ENCODE measurements at places on chromosomes 6 and 20. TPM values are rescaled to one million over a fixed set of nuclear protein-coding genes. Genes with fewer than 3 reads are reported as not detected.

The CCN5 gene
- total RNA-seq, result not detected

The THEMIS gene
- total RNA-seq, result not detected

The KCNK5 gene
- not detected for total RNA-seq

The ARMH2 gene
- not detected for total RNA-seq

The ESR1 gene
- not detected for total RNA-seq

The DDO gene
- total RNA-seq, result 1.1 TPM

The GABRR2 gene
- total RNA-seq, result not detected

The MEP1A gene
- not detected for total RNA-seq

The RNASET2 gene
- total RNA-seq, result 28.6 TPM

The OR2H1 gene
- not detected for total RNA-seq

The LAMA4 gene
- total RNA-seq, result 307 TPM

The SHLD1 gene
- total RNA-seq, result 3.6 TPM

The SLC17A1 gene
- total RNA-seq, result not detected

The TCF21 gene
- total RNA-seq, result 0.15 TPM

The LGSN gene
- total RNA-seq, result not detected

The FOXA2 gene
- total RNA-seq, result not detected

The F13A1 gene
- not detected for total RNA-seq

The OR2J1 gene
- not detected for total RNA-seq

The EMILIN3 gene
- total RNA-seq, result under 0.01 TPM

The PXDC1 gene
- 72.9 TPM for total RNA-seq

The OTOR gene
- not detected for total RNA-seq

The PSORS1C2 gene
- total RNA-seq, result not detected

The EDN1 gene
- total RNA-seq, result 229 TPM

The NKX2-4 gene
- not detected for total RNA-seq

The ZNF391 gene
- total RNA-seq, result 0.76 TPM

The TRIM31 gene
- not detected for total RNA-seq

The UST gene
- 0.76 TPM for total RNA-seq

The GRM1 gene
- total RNA-seq, result not detected

The GPR63 gene
- total RNA-seq, result not detected

The SPDEF gene
- total RNA-seq, result not detected
